Inflammatory macrophage treated with lipopolysaccharide for 1 hour (primary cell): ENCODE measurements at places on chromosomes 4 and X.
A peak's percentile ranks its signal among the peaks of the same experiment; 100 is the strongest.

DNA sequence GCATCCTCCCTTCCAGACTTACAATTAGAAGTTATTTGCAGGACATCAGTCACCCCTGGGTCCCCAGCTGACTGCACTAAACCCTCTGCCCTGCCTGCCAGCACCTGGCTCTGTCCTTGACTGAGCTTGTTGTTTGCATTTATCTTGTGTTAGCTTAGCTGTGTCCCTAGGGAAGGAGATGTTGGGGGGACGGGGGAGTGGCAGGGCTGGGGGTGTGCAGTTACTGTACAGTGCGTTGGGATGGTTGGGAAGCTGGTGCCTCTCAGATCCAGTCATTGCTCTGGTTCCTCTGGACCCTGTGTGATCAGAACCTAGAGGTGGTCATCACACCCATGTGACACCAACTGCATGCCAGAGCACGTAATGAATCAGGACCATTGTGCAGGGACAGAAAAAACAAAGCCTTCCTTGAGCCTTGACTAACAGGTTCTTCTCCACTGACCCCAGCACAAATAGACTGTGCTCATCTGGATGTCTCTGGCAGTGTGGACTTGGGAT, 32.7 kb upstream of the PROM1 start:
- DNase-seq, result no peak

- DNase-seq, result peak; percentile 64
Observed at GRCh38 chr4:171235521-171235920, 577.7 kb upstream of the GALNTL6 start.

DNA sequence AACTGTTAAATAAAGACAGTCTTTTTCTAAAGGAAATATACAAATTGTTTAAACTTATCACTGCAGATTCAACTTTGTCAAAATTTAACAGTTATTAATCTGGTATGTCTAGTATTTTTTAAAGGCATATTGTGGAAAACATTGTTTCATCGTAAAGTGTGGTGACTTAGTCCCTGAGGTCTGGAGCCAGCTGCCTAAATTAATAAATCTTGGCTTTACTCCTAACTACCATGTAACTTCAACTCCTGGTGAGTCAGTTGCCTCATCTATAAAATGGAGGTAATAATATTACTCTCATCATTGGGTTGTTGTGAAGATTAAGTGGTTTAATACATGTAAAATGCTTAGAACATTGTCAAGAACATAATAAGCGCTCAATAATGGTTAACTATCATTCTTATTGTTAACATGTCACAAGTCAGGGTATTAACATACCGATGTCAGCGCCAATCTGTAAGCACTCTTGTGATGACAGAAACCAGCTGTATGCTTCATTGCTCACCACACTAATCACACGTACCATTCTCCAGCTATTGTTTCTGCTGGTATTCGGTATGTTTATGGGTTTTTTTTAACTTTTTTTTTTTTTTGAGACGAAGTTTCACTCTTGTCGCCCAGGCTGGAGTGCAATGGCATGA, 14.1 kb upstream of the SMIM43 start:
- DNase-seq, result no peak

GRCh38 chrX:22109442-22109841, 77.3 kb downstream of the PHEX start:
- no peak for DNase-seq

GRCh38 chrX:19661961-19662360, 146.7 kb upstream of the MAP3K15 start:
- no peak for DNase-seq

DNA sequence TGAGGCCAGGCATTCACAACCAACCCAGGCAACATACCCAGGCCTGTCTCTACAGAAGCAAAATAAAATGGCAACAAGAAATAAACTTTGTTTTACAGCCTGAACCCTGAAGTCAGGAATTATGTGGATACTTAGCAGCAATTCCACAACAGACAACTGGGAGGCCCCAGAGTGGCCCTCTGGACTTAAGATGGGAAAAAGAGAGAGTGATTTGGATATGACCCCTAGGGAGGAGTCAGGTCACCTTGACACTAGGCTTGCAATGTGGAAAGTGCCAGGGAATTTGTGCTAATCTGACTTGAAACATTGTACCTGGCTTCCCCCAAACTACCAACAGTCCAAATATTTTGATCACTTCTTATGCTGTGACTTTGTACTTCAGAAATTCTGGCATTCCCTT, 193.1 kb downstream of the PARM1 start:
- DNase-seq, result no peak

GRCh38 chr4:174401471-174402130, 117.9 kb downstream of the CEP44 start:
- DNase-seq, result no peak

GRCh38 chr4:83285055-83285407, 433 bp upstream of the COQ2 start:
- peak; percentile 92 for DNase-seq

DNA sequence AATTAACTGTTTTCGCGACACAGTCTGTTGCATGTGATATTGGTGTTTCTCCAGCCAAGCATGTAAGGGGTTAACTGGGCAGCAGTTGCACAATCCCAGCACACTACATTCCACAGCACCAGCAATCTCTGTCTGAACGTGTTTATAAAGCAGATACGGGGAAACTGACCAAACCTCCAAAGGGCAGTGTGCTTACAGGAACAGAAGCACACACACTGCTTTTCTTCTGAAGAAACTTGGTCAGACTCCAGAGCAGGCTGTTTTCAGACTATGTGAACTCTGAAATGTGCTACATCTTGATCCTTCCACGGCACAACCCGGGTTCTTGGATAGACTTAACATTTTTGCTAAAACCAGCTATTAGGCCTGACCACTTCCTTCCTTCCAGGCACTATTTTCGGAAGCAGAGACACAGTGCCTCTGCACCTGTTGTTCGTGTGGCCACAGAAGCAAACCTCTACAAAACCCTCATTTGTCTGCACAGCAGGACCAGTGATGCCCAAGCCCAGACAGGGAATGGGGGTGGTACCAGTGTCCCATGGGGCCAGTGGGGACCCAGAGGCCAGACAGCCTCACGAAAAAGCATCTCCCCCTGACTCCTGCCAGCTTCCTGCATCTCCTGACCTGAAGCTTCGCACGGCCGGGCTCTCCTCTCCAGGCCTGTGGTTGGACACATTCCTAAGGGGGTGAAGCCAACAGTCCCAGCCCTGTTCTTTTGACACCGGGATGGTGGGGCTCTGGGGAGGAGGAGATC, 90.1 kb downstream of the IRF2 start:
- DNase-seq, result peak; percentile 50

DNA sequence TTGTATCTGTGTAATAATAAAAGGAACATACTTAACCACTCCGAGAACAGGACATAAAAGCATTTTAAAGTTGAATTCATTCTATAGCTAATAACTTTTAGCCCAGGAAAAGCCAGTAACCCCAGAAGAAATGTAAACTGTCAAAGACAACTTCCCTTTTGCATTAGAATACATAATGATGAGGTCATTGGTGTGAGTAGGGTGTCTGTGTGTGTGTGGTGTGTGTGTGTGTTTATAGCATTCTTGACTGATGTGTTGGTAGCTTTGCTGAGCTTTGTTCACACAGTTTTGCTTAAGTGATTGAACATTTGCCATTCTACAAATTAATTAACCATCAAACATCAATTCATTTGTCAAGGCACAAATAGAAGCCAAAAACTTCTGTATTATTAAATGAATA, 559.6 kb downstream of the ARAP2 start:
- no peak for DNase-seq

- peak; percentile 52 for DNase-seq
Observed at GRCh38 chr4:54742636-54743399, 85.1 kb downstream of the KIT start.

DNA sequence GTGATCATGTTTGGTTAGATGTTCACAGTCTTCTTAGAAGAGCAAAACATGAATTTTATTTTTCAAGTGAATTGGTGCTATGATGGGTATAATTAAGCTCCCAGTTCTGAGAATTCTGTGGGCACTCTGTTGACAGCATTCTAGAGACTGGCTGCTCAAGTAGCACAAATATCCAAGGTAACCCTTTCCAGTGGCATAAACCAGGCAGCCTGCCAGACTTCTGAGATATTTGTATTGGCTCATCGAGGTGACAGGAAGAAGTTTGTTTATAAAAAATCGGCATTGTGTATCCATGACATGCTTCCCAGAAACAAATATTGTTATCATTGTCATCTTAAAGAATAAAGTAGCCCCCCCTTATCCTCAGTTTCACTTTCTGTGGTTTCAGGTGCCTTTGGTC, 28.3 kb downstream of the LANCL3 start:
- no peak for DNase-seq

- peak; percentile 61 for DNase-seq
Observed at GRCh38 chr4:73828956-73829355, 7.5 kb upstream of the CXCL6 start.

DNA sequence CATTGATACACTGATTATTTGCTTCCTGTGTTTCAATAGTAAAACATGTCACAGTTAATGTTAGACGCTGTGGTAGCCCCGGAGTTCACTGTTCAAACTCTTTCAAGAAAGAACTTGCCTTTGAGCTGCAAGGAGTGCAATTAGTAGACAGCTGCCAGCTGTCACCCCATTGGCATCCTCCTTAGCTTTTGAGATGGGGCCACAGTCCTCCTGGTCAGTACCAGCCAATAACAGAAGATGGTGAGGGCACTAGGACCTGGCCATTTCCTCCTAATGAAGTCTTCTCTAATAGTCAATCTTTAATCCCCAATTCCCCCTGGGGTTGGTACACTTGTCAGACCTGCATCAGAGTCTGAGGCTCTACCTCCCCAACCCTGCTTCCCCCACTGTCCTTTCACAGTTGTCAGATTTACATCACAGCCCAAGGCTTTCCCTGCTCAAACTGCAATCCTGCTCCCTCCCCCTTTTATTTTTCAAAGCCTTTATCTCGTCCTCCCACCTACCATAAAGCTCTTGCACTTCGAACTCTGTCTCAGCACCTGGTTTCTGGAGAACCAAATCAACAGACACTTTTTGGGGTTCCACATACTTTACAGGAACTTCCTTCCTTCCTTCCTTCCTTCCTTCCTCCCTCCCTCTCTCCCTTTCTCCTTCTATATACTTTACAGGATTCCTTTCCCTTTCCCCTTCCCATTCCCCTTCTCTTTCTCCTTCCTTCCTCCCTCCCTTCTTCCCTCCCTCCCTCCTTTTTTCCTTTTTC, 182.0 kb downstream of the RASL11B start:
- no peak for DNase-seq

DNA sequence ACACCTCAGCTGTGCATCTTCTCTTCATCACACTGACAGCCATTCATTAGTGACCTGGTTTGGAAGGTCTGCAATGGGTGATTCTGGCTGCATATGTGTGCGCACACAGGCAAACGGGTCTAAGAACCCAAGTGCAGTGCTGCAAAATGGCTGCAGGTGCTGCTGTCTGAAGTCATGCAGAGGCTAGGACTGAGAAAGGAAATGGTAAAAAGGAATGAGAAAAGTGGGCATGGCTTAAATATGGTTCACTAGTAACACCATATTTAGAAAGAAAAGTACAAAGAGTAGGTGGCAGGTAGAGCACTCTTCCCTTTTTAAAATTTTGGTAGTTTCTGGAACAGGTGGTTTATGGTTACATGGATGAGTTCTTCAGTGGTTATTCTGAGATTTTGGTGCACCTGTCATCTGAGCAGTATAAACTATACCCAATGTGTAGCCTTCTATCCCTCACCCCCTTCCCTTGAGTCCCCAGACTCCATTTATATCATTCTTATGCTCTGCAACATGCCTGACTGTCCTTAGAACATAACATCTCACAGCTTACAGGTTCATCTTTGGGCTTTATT, 78.4 kb downstream of the CCNG2 start:
- DNase-seq, result no peak

GRCh38 chrX:150487369-150488094, 80.9 kb upstream of the MTM1 start:
- no peak for DNase-seq
